ENCODE measurements at places on chromosomes 12 and 14. TPM values are rescaled to one million over a fixed set of nuclear protein-coding genes. Genes with fewer than 3 reads are reported as not detected.
A peak's percentile ranks its signal among the peaks of the same experiment; 100 is the strongest.

WNT1 gene
- not detected for total RNA-seq

PTCSC3 gene
- not detected for total RNA-seq

OR6C2 gene
- not detected for total RNA-seq

RERG gene
- total RNA-seq, result 4.3 TPM

ADCY6 gene
- 1.0 TPM for total RNA-seq

PSMA6 gene
- total RNA-seq, result 258 TPM

TBX3 gene
- 0.60 TPM for total RNA-seq

DNA sequence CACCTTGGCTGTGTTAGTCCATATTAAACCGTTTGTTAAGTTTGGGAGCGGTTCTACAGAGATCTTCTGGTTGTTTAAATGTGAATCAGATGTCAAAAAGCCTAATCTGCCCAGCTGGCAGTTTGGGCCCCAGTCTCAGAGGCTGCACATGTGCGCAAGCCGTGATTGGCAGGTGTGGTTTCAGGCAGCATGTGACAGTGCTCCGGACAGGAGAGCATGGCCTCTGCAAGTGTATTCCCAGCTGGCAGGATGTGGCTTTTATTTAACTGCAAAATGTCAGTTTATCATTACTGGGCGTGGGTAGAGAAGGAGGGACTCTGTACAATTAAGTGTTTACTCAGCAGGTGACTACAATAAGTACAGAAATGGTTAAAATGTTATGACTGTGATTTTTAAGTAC, 77.5 kb downstream of the PELI2 start:
- DNase-seq, result no peak

OVCH1 gene
- total RNA-seq, result not detected

SOAT2 gene
- not detected for total RNA-seq

DNA sequence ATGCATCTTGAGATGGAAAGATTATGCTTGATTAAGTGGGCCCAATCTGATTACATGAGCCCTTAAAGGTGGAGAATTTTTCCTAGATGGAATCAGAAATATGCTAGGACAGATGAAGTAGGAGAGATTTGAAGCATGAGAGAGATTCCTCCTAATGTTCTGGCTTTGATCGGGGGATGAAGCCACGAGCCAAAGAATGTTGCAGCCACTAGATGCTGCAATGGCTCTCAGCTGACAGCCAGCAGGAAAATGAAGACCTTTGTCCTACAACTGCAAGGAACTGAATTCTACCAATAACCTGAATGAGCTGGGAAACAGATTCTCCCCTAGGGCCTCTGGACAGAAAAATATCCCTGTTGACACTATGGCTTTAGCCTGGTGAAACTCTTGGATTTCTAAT, 82.6 kb upstream of the ATP2B1 start:
- DNase-seq, result no peak

FAM222A gene
- total RNA-seq, result 0.83 TPM

GRCh38 chr12:109239179-109239578, 69.9 kb downstream of the FOXN4 start:
- no peak for DNase-seq

CABP1 gene
- total RNA-seq, result not detected

- DNase-seq, result no peak
Observed at GRCh38 chr14:97995038-97995437, 1197.9 kb downstream of the VRK1 start.

C12orf50 gene
- not detected for total RNA-seq

GRCh38 chr12:56776654-56777053, 13.5 kb downstream of the HSD17B6 start:
- DNase-seq, result no peak

PZP gene
- total RNA-seq, result not detected

DNA sequence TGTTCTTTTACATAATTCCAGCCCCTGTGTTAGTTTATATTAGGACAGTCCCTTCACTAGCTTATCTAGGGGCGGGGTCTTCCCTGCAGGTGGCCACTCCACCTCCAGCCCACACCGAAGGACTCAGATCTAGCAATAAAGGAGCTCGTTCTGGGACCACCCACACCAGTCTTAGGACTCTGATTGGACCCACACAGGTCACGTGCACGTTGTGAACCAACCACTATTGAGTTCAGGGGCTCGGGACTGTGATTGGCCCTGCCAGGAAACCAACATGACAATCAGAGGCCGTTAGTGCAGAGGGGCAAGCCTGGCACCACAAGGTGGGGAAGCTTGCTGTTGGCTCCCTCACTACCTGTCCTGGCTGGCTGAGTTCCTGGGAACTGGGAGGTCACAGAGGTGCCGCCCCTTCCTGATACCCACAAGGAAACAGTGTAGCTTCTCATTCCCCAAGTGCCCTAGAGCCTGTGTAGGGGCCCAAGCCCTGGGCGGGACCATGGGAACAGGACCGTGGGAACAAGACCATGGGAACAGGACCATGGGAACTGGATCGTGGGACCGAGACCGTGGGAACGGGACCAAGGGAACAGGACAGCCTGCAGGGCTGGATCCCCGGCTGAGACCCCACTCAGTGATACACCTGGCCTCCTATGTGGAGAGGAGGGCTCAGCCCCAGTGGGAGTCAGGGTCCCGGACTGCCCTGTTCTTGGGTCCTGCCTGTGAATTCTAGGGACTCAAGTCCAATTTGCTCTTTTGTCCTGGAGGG, 297.8 kb downstream of the ADGRD1 start:
- DNase-seq, result peak; percentile 47

CTSG gene
- total RNA-seq, result not detected

DNA sequence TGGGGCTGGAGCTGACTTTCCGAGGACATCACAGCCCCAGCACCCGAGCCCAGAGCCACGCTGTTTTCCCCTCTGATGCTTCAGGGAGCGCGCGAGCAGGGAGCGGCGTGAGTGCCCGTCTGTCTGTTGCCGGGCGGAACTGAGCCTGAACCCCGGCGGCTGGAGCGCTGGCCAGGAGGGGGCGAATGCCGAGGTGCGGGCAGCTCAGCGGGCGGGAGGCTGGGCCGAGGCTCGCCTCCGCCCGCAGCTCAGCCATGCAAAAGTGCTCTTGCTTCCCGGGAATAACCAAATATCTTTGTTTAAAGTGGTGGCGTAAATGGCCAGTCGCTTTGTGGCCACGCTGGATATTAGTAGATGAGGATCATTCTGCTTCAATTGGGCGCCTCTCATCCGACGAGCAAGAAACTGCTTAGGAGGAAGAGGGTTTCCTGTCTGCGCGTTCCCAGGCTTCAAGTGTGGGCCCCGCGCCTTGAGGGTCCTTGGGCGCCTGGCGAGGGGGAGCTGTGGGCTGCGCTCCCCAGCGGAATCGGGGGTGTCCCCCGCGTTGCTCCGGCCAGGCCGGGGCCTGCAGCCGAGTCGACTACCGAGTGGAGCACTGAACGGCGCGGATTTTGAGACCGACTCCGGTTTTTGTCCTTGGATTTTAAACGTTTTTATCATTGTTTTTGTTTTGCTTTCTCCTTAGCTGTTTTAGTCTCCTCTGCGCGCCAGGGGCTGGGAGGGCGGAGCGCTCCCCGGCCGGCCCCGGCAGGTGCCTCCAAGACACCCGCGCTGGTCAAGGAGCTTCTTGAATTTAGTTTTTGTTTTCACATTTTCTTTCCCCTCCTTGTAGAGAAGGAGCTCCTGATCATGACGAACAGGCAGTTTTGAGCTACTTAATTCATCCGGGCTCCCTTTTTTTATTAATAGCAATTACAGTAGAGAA, 831 bp upstream of the NKX2-1 start:
- DNase-seq, result peak; percentile 29
